Bone marrow (tissue), 2 donors: ENCODE measurements at places on chromosomes 4 and X.

- no peak for DNase-seq
Observed at GRCh38 chr4:47838445-47838844, 578 bp upstream of the CORIN start.

DNA sequence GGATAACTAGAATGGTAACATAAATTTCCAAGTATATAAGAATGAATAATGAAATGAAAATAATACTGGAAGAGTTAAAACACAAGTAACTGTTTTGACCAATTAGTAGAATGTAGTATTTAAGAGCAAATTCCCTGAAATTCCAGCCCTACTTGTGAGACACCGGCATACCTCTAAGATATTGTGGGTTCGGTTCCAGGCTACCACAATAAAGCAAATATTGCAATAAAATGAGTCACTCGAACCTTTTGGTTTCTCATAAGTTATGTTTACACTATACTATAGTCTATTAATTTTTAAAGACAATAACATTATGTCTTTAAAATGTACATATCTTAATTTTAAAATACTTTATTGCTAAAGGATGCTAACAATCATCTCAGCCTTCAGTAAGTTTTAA lies 15.2 kb upstream of the IQCM start:
- DNase-seq: no peak

DNA sequence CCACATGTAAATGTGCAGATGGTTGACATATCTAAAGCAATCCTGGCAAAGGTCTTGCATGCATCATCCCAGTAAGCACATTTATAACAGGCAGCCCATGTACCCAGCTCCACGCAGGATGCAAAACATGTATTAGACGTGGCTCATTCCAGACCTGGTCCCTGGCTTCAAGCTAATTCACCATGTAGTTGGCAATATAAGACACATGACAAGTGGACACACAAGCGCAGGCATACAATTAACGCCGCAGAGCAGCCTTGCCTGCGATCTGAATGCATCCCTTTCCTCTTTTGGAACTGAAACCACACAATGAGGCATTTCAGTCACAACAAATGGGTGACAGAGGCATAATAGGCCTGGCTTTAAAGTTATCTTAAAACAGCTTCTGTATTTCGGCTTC lies 114.5 kb upstream of the TRIM2 start:
- no peak for DNase-seq

DNA sequence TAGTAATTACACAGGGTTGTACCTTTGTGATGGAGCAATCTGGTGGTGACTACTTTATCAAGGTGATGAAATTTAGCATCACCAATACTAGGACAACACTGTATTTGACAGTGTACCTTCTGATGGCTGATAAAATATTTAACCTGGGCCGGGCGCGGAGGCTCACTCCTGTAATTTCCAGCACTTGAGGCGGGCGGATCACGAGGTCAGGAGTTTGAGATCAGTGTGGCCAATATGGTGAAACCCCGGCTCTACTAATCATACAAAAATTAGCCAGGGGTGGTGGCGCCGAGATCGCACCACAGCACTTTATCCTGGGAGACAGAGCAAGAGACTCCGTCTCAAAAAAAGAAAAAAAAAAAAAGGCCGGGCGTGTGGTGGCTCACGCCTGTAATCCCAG lies 1.9 kb upstream of the TAF1 start:
- DNase-seq: no peak

DNA sequence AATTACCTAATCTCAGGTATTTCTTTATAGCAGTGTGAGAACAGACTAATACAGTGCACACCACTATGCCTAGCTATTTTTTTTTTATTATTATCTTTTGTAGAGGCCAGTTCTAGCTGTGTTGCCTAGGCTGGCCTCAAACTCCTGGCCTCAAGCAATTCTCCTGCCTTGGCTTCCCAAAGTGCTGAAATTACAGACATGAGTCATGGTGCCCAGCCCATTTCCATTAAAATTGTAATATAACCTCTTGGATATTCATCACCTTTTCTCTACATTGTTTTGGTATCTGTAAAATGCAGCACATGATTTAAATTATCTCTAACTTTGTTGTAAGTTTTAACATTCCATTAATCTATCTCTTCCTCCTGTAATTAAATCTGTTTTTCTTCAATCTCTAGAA lies 2052.9 kb downstream of the ARAP2 start:
- no peak for DNase-seq

- no peak for DNase-seq
Observed at GRCh38 chr4:41647383-41647782, 101.1 kb downstream of the PHOX2B start.

GRCh38 chr4:85777908-85778631 lies 303.1 kb downstream of the ARHGAP24 start:
- no peak for DNase-seq

DNA sequence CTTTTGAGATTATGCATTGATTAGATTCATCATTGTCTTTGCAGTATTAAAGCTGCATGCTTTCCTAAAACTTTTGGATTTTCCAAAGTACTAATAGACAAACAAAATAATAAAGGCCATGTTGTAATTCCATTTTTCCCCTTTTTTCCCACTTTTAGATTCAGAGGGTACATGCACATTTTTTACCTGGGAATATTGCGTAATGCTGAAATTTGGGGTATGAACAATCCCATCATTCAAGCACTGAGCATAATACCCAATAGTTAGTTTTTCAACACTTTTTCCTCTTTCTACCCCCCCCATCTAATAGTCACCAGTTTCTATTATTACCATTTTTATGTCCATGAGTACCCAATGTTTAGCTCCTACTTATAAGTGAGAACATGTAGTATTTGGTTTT lies 1863.6 kb downstream of the STIM2 start:
- no peak for DNase-seq

DNA sequence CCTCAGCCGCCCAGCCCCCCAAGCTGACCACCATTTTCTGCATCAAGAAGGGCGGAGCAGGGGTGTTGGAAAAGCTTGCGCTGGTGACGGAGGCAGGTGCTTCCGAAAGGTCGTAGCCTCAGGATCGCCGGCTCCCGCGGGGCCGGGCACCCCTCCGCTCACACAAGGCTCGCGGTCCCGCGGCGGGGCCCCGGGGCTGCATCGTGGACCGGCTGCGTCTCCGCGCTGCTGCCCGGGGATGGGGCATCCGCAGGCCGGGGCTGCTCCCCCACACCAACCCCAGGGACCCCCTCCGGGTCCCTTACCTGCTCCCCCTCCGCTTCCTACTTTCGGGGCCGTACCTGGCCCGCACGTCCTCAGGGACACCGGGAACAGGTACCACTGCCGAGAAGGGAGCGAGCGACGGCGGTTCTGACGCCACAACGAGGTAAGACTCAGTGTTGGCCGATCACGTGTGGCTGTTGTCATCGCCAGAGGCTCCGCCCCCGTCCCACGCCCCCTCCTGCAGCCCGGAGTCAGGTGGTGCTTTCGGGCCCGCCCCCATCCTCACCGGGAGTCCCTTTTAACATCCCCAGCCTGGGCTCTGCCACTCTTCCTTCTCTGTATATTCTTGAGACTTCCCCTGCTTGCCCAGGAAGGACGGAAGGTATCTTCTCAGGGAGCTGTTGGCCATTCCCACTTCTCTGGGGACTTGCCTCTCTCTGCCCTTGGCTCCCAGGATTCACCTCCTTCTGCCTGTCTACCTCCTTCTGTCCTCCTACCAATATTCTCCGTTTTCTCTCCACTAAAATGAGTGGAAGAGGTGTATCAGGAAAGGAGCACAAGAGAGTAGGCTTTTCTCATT lies at the start of gene BEX2:
Gene BEX2 (minus strand): TSS at position 436 of the 844 bp plus-strand sequence. CDS start 1,014 bp downstream, outside the sequence.
- DNase-seq: no peak

GRCh38 chr4:122542411-122543236 lies 78.2 kb downstream of the IL21 start:
- no peak for DNase-seq

- DNase-seq: no peak
Observed at GRCh38 chr4:71050809-71051208, 57.4 kb downstream of the DCK start.

GRCh38 chr4:98771959-98772632 lies 113.7 kb upstream of the TSPAN5 start:
- DNase-seq: no peak

- DNase-seq: no peak
Observed at GRCh38 chrX:132940727-132941327, 17.6 kb downstream of the HS6ST2 start.

DNA sequence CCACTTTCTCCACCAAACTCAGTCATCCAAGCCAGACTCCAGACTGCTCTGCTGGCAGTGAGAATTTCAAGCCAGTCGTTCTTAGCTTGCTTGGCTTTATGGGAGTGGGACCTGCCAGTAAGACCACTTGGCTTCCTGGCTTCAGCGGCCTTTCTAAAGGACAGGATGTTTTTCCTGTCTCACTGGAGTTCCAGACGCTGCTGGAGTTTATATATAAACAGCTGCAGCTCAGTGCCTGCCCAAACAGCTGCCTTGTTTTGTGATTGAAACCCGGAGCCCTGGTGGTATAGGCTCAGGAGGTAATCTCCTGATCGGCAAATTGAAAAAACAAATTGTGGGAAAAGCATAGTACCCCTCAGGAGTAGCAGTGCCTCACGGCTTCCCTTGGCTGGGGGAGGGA lies 1165.8 kb upstream of the ADGRL3 start:
- no peak for DNase-seq

GRCh38 chr4:6076391-6076790 lies 58.2 kb upstream of the C4orf50 start:
- no peak for DNase-seq

DNA sequence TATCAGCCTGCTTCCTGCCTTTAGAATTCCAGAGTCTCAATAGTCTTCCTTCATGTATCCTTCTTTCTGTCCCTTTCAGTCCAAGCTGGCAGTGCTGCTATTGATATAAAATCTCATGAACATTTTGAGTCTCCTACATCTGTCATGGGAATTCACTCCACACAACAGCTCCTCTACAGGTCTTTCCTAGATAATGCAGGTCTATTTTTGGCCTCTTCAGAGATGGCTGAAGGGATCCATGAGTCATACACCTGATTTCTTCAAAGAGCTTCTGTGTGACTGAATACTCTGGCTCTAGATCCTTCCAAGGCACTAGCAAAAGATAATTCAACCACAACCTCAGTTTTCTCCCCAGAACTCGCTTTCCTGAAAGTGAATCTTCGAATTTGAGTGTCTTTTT lies 115.4 kb downstream of the STPG2 start:
- DNase-seq: no peak

GRCh38 chr4:122662701-122663100 lies 41.8 kb upstream of the IL21 start:
- no peak for DNase-seq

- DNase-seq: no peak
Observed at GRCh38 chr4:119785963-119786362, 157.4 kb upstream of the PDE5A start.

- no peak for DNase-seq
Observed at GRCh38 chr4:79224777-79225104, 101.1 kb downstream of the NAA11 start.

DNA sequence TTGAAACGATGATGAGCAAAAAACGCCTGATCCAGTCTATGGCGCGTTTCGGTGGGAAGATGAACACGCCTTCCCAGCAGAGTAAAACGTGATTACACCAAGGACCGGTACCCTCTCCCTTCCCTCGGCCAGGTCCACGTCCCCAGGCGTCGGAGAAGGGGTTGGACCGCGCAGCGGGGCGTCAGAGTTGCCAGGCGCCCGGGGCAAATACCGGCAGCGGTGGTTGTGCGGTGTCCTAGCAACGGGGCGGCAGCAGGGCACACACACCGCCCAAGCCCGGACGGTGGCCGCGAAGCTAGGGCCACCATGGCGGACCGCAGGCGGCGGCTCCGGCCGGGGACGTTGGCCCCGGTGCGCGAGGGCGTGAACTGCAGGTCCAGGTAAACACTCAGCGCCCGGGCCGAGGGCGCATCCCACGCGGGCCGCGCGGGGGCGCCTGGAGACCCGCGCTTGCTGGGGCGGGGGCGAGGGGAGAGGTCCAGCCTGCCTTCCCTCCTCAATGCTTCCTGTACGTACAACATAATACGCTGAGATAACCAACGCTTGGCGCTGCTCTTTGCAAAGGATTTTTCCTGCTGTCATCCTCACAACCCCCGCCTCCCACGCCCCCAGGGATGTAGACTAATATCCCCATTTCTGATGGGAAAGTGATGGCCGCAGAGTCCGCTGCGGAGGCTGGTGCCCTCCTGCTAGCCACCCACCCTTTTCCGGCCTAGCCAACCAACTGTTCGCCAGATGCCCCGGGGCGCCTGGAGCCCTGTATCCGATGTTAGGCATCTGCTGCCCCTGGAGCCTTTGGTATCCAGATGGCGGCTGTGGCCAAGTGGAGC lies at the start of gene FAM47E:
Gene FAM47E (plus strand): TSS at position 281 of the 830 bp plus-strand sequence. CDS start 26 bp downstream, at position 307.
- peak; percentile 23 for DNase-seq

DNA sequence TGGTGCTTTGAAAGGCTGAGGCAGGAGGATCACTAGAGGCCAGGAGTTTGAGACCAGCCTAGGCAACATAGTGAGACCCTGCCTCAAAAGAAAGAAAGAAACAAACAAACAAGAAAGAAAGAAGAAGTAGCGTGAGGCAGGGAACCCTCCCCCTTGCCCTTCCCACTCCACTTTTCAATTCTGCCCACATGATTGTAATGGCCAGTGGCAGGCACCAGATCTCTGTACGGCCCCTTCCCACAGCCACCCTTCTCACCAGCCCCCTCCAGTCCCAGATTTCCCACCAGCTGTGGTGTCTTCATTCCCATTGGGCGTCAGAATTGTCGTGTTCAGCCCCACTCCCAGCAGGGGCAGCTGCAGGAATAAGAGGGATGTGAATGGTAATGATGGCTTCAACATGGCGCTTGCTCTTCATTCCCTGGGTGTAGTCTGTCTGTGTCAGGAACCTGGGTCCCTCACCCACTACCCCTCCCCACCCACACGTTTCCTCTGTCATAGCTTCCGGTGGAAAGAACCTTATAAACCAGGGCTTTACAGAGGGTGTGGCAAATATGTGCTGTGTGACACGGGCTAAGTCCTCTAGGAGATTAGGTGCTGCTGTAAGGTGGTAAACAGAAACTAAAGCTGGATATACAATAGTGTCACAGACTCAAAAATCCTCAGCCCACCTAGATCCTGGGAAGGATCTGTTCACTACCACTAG lies at the start of gene IL2RG:
Gene IL2RG (minus strand): TSS at position 437 of the 703 bp plus-strand sequence. CDS start 38 bp downstream, at position 399.
- peak; percentile 41 for DNase-seq

GRCh38 chr4:15725608-15726007 lies 22.7 kb downstream of the BST1 start:
- no peak for DNase-seq

GRCh38 chrX:66039944-66040343 lies at the start of gene VSIG4:
TSS of gene VSIG4 (minus strand) at chrX:66040080. CDS start at chrX:66039998, 82 bp downstream.
- DNase-seq: no peak

DNA sequence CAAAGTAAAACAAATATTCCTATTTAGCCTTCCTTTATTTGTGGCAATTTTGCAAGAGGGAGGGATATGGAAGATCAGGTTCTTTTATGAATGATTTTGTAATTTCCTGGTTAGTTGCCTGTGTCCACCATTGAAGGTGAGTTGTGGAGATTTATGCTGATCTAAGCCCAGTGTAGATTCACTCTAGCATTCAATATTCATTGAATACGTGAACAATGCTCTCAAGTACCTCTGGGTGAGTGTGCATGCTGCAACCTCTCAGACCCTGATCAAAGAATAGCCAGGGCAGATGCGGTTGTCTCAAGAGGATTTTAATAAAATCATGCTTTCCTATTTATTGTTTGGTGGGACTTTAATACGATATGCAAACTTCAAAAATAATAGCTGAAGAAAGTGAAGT lies 628.4 kb downstream of the SPRY1 start:
- no peak for DNase-seq

- no peak for DNase-seq
Observed at GRCh38 chr4:4332529-4332928, 42.5 kb downstream of the ZBTB49 start.

GRCh38 chr4:81472281-81473182 lies 825 bp upstream of the RASGEF1B start:
- DNase-seq: no peak

GRCh38 chr4:58732973-58733372 lies 1622.8 kb upstream of the IGFBP7 start:
- no peak for DNase-seq
